ENCODE measurements at places on chromosomes 4 and X.

- no peak for DNase-seq
Measured at GRCh38 chrX:48890934-48891401, 6.6 kb downstream of the TIMM17B start.

GRCh38 chr4:108774809-108775530 is 12.1 kb upstream of the ETNPPL start:
- DNase-seq: peak; percentile 36

GRCh38 chr4:137065311-137065710 is 467.0 kb downstream of the PCDH18 start:
- DNase-seq: no peak

GRCh38 chr4:2836391-2836859 is 7.2 kb upstream of the ADD1 start:
- DNase-seq: no peak

DNA sequence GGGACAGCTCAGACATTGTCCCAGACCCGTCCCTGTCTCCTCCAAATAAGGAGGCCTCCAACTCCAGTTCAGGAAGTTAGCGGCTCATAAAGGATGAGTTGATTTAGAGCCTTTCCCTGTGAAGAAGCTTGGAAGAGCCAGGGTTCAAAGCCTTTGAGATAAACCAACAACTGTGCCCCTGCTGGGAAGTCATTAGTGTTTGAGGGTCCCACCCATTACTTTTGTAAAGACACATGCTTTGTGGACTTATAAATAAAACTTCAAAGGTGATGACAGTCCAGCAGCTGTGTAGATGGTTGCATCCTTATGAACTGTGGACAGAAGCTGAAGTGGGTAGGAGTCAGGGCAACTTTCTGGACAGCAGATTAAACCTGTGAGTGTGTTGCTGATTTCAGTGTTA is 86.0 kb upstream of the PGRMC2 start:
- DNase-seq: no peak

DNA sequence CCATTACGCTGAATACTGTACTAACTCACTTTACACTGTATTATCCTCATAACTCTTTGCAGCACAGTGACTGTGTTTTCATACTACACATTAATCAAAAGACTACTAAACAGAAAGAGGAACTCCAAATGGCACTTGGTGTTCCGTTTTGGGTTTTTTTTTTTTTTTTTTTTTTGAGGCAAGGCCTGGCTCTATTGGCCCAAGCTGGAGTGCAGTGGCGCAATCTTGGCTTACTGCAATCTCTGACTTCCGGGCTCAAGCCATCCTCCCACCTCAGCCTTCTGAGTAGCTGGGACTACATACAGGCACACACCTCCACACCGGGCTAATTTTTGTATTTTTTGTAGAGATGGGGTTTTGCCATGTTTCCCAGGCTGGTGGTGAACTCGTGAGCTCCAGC is 10.7 kb downstream of the KLHL8 start:
- DNase-seq: peak; percentile 1
